Osteoblast (primary cell): ENCODE measurements at places on chromosomes 7 and 10. TPM values are rescaled to one million over a fixed set of nuclear protein-coding genes. Genes with fewer than 3 reads are reported as not detected.

Gene IFIT2
- total RNA-seq: 7.7 and 9.0 TPM in 2 replicates

GRCh38 chr10:44312401-44312800 is 72.5 kb downstream of the CXCL12 start:
- no peak for DNase-seq

Gene NEUROD6
- not detected in 2 replicates for total RNA-seq

DNA sequence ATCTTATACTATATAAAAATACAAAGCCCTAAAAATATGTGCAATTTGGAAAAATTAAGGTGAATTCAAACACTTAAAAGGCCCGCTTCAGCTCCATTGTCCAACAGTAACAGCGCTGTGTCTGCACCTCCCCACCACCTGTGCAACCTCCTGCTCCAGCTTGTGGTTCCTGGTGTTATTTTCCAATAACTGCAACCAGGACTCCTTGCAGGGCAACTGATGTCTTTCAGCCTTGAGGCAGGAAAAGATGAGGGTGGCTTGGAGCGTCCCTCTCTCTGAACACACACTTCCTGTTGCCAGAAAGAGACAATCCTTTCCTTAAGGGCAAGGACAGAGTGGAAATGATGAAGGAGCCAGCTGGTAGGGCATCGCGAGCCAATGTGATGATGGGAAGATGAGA is 336.0 kb downstream of the GLRX3 start:
- DNase-seq: no peak

GRCh38 chr10:637221-637620 is 52.2 kb downstream of the DIP2C start:
- no peak for DNase-seq

- peak; percentile 65 for DNase-seq
Measured at GRCh38 chr7:23298141-23298881, 828 bp upstream of the MALSU1 start.

GRCh38 chr7:25254604-25255003 is 26.3 kb upstream of the NPVF start:
- no peak for DNase-seq

Gene GIMAP7
- under 0.01 TPM in 1 of 2 replicates, not detected in the other for total RNA-seq

Gene SGPL1
- total RNA-seq: 46.6 and 47.4 TPM in 2 replicates

Gene DNAH11
- under 0.01 and 1.1 TPM in 2 replicates for total RNA-seq

Gene UCN3
- not detected in 2 replicates for total RNA-seq

Gene TRIM50
- total RNA-seq: not detected in 2 replicates

Gene PDK4
- 0.36 and 0.59 TPM in 2 replicates for total RNA-seq
